ENCODE measurements at places on chromosomes 6 and 20.

- DNase-seq, result no peak
These were observed 206.9 kb downstream of the TMEM242 start for GRCh38 chr6:157116426-157116825.

GRCh38 chr6:43247114-43247999 lies 4.1 kb downstream of the TTBK1 start:
- DNase-seq, result peak; percentile 29

GRCh38 chr6:50461696-50462095 lies 251.6 kb upstream of the TFAP2D start:
- DNase-seq, result no peak

DNA sequence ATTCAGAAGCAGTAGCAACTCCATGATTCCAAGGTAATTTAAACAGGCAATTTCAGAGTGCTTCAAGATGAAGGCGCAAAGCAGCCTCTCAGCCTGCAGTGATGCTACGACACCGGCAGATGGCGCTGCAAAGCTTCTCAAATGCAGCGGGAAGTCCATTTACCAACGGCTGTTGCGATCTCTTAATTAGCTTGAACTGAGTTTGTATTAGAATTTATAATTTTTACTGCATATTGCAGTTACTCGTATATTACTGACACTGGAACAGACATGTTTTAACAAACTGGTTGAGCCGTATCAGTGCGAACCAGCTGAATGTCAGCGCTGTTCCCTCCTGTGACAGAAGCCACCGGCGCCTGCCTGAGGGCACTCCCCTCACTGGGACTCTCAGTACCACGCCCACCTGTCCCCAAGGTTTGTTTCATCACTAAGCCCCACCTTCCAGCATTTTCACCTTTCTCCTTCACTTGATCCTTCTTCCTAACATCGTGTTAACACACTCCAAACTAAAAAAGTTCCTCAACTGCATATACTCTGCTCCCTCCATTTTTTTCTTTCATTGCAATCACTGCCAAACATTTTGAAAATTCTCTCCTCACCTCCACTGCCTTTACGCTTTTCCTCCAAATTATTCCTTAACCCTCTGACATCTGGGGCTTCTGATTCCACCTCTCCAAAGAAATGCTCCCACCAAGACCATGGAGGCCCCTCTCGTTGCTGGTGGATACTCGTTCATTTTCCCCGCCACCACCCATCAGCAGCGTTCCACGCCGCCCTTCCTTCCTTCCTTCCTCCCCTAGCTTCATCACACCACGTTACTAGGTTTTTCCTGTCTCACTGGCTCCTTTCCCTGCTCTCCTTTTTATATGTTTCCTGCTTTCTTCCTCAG lies 14.5 kb downstream of the GNL1 start:
- DNase-seq, result peak; percentile 56

GRCh38 chr20:2967841-2968240 lies 75.6 kb upstream of the GNRH2 start:
- no peak for DNase-seq

DNA sequence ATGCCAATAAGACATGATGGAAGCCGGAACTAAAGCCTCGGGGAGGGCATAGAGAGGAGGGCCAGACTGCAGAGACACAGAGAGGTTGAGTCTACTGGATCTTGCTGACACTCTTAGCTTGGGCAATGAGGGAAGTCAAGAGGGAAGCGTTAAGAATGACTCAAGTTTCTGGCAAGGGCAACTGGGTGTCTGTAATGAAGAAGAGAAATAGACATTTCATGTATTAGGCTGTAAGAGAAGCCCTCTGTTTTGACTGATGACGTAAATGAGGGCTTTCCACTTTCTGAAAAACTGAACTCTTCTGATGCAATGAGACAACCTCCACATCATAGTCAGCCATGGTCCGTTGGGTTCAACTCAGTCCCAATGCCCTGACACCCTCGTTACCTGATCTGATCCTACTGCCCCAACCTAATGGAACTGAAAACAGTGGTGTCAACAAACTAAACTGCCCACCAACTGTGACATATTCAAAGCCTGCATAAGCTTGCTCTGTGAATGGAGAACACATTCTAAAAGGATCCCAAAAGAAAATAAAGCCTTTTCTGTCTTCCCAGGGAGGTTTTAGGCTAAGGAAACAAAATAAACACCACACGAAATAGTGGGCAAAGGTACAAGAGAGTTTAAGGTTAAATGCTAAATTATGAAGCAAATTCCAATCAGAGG lies 45.8 kb upstream of the PNRC1 start:
- DNase-seq, result peak; percentile 40

GRCh38 chr6:24428615-24429014 lies 25.9 kb downstream of the MRS2 start:
- DNase-seq, result no peak

GRCh38 chr6:32940656-32941213 lies at the start of gene HLA-DMB:
HLA-DMB (minus strand) TSS chr6:32941028; CDS start chr6:32940807, 221 bp downstream.
- DNase-seq, result peak; percentile 71

DNA sequence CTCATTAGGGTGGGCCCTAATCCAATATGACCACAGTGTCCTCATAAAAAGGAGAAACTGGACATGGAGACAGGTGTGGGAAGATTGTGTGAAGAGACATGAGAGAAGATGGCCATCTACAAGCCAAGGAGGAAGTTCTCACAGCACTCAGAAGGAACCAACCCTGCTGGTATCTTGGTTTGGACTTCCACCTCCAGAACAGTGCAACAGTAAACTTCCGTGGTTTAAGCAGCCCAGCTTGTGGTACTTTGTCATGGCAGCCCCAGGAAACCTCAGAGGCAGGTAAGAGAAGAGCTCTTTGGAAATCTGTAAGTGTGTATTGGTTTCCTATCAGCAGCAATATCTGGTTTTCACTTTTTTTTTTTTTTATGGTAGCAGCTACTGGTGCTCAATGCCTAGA lies 16.5 kb upstream of the CNKSR3 start:
- no peak for DNase-seq

- DNase-seq, result peak; percentile 38
These were observed 12.7 kb upstream of the BAK1 start for GRCh38 chr6:33592595-33593413.

DNA sequence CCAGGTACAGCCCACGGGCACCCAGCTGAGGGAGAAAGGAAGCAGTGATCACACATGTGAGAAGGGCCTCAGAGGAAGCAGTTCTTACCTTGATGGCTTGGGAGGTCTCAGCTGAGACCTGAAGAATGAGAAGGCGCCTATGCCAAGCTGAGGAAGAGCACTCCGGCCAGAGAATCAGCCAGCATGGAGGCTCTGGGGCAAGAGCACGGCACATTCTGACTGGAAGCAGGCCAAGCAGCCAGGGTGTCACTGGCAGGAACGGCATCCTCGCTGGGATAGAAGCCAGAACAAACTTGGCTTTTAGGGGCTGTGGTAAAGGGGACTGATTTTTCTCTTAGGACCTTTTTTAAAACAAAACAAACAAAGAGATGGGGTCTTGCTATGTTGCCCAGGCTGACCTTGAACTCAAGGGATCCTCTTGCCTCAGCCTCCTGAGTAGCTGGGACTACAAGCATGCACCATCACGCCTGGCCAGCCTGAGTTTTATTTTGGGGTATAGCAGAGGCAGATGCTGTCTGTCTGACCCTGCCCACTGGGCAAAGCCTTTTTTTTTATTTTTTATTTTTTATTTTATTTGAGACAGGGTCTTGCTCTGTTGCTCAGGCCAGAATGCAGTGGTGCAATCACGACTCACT lies 17.6 kb downstream of the GHRH start:
- DNase-seq, result no peak

- DNase-seq, result no peak
These were observed 17.3 kb upstream of the SNRPB2 start for GRCh38 chr20:16712511-16712947.

- DNase-seq, result peak; percentile 91
These were observed 45.5 kb downstream of the PRL start for GRCh38 chr6:22251348-22251747.

- no peak for DNase-seq
These were observed 222.5 kb downstream of the GJA1 start for GRCh38 chr6:121657972-121658371.

DNA sequence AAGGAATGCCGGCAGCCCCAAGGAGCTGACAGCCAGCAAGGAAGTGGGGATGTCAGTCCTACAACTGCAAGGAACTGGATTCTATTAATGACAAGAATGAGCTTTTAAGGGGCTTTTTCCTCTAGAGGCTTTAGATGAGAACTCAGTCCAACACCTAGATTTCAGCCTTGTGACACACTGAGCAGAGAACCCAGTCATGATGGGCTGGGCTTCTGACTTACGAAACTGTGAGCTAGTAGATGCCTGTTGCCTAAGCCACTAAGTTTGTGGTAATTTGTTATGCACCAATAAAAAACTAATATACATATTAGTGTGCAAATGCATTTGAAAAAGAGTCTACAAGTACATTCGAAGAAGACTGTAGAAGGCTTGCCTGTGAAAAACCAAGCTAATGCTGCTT lies 263.3 kb downstream of the SOX4 start:
- DNase-seq, result no peak

- DNase-seq, result no peak
These were observed 741 bp downstream of the KCNK16 start for GRCh38 chr6:39321761-39322160.

DNA sequence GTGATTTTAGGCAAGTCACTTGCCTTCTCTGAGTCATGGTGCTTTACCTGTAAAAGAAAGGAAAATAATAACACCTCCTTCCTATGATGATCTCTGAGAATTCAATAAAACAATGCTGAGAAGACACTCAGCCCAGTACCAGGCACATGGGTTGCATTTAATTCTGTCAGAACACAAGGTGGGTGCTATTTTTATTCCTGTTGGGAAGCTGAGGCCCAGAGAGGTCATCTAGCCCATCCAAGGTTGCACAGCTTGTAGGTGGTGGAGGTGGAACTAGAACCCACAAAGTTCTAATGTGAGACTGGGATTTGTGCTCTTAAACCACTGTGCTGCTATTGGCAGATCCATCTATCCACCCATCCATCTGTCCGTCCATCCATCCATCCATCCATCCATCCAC lies 39.6 kb upstream of the PTGIS start:
- no peak for DNase-seq

DNA sequence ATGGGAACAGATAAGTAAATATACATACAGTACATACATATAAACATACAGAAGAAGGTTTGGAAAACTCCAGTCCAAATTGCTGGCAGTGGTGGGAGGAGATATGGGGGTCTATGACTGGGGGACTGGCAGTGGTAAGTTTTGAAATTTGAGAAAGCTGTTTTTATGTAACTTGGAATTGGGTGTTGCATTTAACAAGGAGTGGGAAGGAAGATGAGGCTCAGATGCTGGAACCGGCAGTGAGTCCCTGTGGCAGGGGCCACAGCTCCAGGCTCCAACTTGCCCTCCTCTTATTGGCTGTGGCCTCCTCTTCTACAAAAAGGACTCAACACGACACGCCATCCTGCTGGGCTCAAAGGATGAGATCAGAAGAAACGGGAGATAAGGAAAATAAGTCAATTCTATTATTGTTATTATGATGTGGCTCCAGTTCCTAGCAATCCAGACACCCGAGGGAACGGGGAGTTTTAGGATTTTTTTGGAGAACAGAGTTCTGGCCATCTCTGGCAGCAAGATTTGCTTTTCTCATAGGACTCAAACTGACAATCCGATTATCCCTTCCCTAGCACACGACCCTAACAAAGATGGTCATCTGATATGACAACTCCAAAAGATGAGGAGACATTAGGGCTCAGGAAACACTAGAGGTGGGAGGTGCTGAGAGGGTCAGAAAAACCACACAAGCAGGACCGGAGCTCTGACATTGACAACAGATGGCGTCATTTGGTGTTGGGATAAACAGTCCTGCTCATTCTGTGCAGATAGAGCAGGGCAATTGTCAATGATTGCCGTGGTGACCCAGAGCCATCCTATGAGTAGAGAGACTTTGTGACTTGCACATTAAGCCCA lies 6.0 kb upstream of the TGM2 start:
- no peak for DNase-seq

DNA sequence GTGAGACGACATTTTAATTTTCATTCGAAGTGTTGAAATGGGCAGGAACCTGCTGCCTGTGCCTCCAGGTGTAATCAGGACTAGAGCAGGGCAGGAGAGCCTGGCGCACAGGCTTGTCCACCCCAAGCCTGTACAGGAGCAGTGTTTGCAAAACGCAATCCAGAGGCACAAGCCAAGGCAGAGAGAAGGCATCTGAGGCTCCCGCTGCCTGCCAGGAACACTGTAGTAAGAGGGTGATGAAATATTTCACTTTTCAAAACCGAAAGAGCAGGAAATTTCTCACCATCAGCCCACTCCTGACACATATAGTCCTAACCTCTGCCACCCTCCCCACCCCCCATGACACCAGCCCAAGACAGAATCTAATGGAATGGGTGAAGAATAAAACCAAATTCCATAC lies 132.5 kb downstream of the RTN4IP1 start:
- no peak for DNase-seq

DNA sequence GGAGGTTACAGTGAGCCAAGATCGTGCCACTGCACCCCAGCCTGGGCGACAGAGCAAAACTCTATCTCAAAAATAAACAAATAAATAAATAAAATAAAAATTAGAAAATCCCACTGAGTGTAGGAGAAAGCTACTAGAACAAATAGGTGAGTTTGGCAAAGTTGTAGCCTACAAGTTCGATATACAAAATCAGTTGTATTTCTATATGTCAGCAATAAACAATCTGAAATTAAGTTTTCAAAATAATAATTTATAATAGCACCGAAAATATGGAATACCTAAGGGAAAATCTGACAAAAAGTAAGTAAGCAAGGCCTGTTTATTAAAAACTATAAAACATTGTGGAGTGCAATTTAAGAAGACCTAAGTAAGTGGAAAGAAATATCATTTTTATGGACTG lies 5.1 kb upstream of the DEFB118 start:
- no peak for DNase-seq

GRCh38 chr20:62235001-62235776 lies 3.1 kb upstream of the OSBPL2 start:
- DNase-seq, result no peak

DNA sequence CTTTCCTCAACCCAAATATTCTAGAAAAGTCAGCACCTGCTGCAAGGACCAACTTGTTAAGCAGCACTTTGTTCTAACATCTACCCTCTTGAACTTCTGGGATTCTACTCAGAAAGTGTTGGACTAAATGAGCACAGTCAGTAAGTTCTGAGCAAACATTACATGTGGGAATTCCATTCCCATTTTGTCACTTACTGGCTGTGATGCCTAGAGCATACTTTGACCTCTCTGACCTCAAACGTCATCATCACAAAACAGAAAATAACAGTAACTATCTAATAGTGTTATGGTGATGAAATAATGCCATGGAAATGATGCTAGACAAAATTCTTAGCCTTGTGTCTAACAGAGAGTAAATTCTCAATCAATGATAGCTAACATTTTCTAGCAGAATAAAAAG lies 829.4 kb downstream of the EPHA7 start:
- DNase-seq, result no peak

GRCh38 chr6:2626401-2626800 lies 124.3 kb downstream of the MYLK4 start:
- DNase-seq, result no peak

DNA sequence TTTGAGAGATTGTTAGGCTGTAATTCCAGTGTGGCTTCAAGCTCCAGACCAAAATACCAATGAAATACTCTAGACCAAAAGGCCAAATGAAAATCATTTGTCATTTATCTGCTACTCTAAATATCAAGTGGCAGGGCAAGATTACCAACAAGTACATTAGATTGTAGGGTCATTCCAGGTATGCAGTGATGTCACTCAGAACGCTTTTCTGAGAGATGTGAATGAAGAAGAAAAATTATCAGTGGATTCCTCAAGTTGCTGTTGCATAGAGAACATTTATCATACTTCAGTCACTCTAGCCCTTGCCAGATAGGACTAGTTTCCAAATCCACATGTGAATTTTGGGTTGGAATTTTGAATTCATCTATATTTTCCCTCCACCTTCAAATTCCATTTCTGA lies 65.0 kb downstream of the ZFAND3 start:
- DNase-seq, result peak; percentile 15

- no peak for DNase-seq
These were observed 82.1 kb downstream of the GCNT2 start for GRCh38 chr6:10603219-10603618.
